ENCODE measurements at places on chromosomes 2 and 18.

GRCh38 chr2:237230355-237230754, 144.7 kb downstream of the COPS8 start:
- DNase-seq, result no peak

GRCh38 chr2:176122052-176122682, 352 bp upstream of the HOXD9 start:
- DNase-seq, result no peak

- DNase-seq, result no peak
These were observed 574.6 kb downstream of the SLC4A3 start for GRCh38 chr2:220202066-220202465.

DNA sequence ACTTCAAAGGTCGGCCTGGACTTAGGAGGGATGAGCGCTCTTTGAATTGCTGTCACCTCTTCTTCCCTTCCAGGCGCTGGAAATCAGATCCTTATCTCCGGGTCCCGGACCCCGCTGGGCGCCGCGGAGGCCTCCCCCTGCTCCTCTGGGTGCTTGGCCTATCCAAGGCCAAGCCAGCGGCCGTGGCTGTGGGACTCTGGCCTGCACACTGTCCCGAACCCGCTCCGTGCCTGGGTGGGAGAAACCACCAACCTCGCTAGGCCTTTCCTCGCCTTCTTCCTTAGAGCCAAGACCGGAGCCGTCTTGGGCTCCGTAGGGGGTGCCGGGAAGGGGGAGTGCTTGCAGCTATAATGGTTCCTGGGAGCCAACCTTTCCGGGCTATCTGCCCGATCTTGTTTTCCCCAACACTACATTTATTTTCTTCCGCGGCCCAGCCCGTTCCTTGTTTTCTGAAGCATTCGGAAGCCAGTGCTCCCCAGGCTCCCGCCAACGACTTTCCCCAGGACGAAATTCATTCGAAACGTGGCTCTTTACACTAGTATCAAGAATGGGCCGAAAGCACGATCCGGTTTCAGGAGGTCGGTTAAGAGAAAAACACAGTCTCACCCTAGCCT, 2.4 kb downstream of the OSR1 start:
- DNase-seq, result no peak

- no peak for DNase-seq
These were observed 294.0 kb upstream of the CDH20 start for GRCh38 chr18:61039251-61039650.

DNA sequence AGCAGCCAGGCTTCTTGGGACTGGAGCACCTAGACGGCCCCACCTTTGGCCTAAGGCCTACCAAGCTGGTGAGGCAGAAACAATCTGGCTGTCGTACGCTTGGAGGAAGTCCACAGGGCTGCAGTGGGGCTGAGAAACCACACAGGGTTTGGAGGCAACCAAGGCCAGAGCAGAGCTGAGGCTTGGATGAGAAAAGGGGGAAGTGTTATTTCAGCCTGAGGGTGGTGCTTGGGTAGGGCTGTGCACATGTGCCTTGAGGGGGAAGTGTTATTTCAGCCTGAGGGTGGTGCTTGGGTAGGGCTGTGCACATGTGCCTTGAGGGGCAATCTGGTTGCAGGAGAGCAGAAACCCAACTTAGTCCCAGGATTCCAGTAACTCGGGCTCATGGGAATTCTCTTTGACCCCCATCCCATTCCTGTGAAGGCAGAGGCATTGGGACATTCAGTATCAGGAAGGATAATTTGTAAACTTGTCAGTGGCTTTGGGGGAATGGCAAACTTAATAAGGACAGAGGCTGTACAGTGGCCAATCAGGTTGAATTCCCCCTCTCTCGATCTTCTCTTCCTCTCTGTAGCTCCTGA, 971 bp upstream of the FBXO41 start:
- DNase-seq, result no peak

DNA sequence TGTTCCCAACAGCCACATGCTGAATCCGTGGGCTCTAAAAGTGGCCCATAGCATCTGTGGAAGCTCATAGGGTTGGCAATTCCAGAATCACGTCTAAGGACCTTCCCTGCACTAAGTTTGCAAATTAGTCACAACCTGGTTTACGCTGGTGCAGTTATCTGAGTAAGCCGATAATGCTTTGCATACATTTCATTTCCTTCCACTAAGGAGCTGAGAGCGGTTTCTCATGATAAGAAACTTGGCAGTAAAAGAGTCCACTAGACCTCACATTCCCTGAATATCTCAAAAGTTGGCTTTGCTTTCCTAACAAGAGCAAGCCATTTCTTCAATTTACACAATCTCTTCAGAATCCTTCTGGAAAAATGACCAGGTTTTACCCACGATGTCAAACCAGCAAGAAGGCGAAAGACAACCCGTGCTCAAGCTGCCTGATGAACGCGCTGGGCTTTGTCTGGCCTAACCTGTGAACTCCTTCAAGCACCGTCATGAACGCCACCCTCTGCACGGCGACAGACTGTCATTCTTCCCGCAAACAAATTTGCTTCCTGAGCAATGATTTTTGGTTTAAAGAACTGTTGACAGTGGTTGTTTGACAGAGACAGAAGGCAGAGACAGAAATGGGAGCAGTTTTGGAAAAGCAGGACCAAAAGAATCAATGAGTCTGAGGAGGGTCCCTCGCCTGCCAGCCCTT, 73.0 kb upstream of the COPS8 start:
- no peak for DNase-seq

DNA sequence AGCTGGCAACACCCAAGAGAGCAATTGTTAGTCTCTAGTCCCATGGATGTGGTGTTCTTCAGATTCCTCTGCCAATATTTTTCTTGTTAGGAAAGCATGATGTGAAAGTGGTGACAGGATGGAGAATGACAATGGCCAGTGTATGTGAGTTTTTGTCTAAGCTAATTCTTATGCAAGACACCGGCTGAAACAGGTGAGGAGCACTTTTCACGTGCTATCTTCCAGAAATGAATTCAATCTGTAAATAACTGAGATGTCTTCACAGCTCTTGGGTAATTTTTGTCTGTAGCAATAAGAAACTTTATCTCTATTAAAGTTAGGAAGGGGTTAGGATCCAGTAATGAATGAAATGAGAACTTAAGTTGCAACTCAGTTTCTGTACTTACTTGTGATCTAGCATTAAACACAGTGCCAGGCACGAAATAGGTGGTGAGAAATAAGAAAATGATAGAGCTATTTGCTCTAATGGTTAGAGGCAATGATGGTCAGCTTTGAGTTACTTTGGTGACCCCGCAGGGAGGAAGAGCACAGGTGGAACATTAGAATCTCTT, 676 bp upstream of the AGPS start:
- DNase-seq, result no peak

- no peak for DNase-seq
These were observed 1.4 kb upstream of the CD226 start for GRCh38 chr18:69948919-69949537.

- DNase-seq, result no peak
These were observed 133.5 kb downstream of the SRBD1 start for GRCh38 chr2:45477546-45477945.

- DNase-seq, result no peak
These were observed 75.5 kb downstream of the DTNB start for GRCh38 chr2:25597881-25598280.

DNA sequence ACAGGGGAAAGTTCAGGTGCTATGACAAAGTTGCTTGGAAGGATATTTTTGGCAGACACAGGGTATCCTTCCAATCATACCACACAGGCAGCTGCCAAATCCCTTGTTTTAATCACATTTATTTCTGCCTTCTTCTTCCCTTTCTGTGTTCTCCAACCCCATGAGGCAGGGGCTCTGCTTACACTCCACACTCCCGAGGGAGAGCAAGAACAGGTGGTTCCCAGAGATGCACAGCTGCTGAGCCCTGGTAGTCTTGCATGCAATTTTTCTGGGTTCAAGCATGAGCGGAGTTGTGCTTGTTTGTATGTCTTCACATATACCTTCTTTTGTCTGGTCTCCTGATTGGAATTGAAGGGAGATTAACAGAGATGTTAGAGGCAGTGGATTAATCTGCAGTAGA, 251.7 kb upstream of the ST6GAL2 start:
- DNase-seq, result no peak

DNA sequence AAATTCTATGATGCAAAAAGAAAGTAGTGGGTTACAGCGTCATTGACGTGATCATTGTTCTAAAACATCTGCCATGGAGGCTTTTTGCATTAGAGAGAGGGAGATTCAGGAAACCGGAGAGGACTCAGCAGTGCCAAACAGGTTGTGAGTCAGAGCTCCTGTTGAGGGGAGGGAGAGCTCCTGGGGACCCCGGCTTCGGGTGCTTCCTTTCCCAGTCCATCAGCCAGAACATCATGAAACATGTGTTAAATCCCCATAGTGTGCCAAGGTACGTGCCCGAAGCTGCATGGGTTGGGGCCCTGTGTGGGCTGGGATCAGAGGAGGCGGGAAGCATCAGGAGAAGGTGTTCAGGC, 791 bp upstream of the CYRIA start:
- DNase-seq, result peak; percentile 22

DNA sequence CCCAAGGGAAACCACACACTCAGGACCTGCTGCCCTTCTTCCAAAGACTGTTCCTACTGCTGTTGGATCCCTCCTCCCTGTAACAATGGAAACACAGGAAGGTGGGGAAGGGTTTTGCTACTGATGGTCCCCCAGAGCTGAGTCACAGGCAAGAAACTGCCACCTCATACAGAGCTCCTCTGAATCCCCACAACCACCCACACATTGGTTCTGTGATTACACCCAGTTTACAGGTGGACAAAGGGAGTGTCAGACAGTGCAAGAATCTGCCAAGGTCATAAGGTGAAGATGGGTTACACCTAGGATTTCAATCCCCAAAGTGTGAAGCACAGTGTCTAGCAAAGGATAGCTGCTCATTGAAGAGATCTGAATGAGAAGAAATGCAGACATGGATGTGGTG, 141.7 kb upstream of the LMAN1 start:
- DNase-seq, result no peak

GRCh38 chr18:43501099-43501498, 223.8 kb upstream of the SYT4 start:
- DNase-seq, result no peak

GRCh38 chr2:13401312-13401711, 684.6 kb downstream of the TRIB2 start:
- no peak for DNase-seq

DNA sequence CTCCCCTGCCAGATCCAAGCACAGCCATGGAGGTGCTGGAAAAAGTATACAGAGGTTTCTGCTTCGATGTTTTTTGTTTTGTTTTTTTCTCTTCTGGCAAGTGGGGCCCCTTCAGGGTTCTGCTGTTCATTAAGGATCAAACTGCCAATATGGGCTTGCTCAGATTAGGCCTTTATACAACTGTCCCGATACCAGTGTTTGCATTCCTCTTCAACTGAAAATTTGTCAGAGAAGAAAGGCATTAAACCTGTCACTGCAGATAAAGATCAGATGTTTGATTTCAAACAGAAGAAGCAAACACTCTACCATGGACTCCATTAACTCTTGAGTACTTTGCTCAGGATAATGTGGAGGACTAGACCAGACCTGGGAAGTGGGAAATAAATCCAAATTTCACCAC, 396.0 kb upstream of the SMIM21 start:
- no peak for DNase-seq

- no peak for DNase-seq
These were observed 16.7 kb downstream of the ZEB2 start for GRCh38 chr2:144503242-144503641.
